Fibroblast of gingiva (primary cell): ENCODE measurements at places on chromosomes 11 and 22.

DNA sequence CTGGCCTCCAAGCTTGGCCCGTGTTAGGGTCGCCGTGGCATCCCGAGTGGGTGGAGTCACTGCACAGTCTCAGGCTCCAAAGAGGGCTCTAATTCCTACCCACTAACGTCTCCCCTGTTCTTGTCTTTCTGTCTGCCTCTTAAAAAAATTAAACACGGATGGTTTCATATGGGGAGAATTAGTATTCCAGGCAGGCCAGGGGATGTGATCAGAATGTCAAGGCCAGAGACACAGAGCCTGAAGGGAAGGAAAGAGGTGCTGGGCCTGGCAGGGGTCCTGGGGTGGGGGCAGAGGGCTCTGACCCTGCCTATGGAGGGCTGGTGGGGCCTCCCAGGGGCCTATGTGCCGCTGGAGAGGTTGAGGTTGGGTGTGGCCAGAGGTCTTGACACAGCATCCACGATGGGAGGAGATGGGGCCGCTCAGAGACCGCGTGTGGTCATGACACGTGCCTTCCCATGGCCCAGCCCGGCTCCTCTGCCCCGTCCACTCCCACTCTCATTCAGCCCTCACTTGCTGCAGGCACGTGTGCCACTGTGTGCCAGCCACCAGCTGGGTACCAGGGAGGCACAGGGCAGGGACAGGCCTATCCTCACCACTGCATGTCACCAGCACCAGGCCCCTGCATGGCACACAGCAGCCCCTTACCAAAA lies 56.5 kb downstream of the FLRT1 start:
- DNase-seq, result no peak

DNA sequence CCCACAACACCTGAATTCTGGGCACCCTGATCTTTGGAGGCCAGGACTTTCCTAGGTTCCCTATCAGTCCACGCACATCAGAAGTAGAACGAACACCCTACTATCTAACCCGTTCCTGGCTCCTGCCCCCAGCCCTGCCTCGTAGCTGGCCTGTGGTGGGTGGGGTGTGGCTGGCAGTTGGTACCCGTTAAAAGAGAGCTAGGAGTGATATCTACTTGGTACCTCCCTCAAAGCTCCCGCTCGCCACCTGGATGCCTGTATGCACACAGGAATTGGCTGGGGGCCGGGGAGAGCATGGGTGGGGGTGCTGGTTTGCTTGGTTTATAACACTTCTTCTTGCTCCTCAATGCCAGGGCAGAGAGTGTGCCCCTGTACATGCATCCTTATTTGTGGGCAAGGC lies 14.0 kb upstream of the NECTIN1 start:
- no peak for DNase-seq

DNA sequence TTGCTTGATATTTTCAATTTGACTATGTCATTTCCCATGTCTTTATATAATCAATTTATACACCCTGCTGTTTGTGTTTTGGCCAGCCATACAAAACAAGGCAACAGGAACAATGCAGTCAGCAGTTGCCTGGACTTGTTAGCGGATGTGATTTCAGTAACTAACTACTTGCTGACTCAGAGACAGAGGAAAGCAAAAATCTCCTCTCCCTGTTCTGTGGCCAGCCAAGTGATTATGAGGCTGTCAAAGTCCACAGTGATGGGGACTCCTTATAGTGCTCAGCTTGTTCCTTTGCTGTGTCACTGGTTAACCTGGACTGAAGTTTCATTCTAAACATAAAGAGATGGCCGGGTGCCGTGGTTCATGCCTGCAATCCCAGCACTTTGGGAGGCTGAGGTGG lies 32.6 kb upstream of the APLP2 start:
- peak; percentile 43 for DNase-seq

DNA sequence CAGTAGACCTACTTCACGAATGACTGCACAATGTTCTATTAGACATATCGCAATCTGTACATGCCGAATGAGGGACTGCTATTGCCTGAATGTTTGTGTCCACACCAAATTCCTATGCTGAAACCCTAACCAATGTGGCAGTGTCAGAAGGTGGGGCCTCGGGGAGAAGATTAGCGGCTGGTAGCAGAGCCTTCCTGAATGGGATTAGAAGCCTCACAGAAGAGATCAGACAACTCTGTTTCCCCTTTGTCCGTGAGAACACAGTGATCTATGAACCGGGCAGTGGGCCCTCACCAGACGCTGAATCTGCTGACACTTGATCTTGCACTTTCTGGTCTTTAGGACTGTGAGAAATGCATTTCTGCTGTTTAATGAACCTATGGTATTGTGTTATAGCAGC lies 33.1 kb downstream of the LRFN4 start:
- DNase-seq, result peak; percentile 68

DNA sequence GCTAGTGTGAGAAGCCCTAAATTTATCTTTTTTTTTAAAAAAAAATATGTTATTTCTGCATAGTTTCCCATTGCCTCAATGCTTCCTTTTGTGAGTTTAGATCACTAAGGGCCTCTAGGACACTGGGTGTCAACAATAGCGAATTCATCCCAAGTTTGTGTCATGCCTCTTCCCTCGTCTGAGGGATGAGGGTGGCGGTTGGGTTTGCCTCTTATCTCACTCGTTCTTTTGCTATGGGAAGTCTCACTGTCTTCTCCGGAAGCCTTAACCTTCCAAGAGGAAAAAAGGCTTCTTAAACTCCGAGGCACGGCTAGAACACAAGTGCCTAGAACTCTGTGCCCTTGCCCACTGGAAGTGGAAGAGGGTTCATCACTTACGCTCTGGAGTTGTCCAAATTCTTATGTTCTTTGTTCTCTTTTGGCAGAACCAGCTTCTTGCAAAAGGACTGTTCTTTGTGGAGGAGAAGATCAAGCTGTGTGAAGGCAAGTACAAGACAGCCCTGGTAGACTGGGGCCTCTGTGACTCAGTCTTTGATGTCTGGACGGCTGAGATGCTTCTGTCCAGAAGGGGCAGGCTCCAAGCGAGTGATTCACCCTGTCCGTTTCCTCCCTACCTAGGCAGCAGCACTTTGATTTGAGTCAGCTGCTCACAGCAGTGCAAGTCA lies 78.5 kb downstream of the TRAF6 start:
- DNase-seq, result peak; percentile 86

DNA sequence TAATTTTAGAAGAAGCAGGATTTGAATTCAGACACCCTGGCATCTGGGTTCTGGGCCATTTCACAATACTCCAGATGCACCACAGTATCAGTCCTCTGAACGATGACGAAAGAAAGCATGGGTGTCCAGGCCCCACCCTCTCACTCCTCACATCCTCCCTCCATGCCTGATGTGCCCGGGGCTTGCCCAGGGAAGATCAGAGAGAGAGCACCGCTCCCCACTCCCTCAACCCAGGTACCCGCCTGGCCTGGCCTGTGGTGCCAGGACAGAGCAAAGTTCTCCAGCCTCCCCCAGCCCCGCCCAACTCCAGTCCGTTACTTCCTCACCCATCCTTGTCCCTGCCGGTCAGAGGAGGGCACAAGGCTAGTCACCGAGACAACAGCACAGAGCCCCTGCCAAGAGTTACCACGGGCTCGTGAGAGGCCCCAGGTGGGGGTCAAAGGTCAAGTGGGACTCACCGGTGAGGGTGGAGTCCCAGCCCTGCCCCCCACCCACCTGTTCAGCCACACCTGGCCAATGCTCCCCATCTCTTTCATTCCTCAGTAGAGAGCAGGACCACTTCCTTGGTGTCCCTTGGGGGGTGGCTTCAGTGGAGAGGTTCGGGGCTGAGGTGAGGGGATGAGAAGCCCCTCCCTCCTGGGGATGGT lies 8.1 kb downstream of the BCL9L start:
- peak; percentile 96 for DNase-seq

DNA sequence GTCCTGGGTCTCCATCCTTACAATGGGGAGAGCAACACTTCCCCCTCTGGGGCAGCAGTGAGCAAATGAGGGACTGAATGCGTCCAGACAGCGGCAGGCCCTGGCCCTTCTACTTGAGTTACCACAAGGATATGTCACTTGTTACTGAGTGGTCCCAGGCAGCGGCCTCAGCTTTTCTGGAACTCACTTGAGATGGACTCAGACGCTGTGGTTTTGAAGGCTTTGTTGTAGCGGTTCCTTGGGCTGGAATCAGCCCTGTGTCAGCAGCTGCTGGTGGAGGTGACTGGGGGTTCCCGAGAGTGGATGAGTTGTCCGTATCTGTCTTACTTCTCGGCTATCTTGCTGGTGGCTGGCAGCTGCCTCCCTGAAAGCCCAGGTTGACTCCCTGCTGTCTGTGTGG lies 77.0 kb downstream of the MICAL2 start:
- DNase-seq, result no peak

- no peak for DNase-seq
These were observed 11.2 kb downstream of the TOM1 start for GRCh38 chr22:35310556-35311550.

GRCh38 chr11:2140411-2141400 lies 1.5 kb upstream of the IGF2 start:
- DNase-seq, result no peak

GRCh38 chr11:114082767-114083181 lies 23.3 kb downstream of the ZBTB16 start:
- no peak for DNase-seq

DNA sequence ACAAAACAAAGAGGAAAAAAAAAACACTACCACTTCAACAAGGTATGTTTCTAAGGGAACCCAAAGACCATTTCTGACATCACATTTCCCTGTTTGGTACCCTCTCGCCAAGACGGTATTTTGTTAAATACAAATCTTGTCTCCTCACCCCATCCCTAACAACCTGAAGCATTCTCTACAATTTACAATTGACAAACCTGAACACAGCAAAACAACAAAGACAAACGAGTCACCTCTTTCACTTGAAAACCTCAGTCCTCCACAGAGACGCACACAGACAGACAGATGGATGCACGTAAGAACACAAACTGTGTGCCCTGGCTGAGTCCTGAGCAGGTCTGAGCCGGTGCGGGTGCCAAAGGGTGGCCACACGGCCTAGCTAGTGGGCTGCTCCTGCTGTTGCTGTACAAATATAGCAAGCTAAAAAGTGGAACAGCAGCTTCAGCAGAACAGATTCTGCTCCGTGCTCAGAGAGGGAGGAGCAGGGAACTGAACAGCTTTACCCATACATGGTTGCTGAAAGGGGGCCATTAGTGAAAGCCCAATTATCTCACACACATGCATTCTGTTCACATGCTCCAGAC lies 28.5 kb downstream of the CELF1 start:
- DNase-seq, result no peak

DNA sequence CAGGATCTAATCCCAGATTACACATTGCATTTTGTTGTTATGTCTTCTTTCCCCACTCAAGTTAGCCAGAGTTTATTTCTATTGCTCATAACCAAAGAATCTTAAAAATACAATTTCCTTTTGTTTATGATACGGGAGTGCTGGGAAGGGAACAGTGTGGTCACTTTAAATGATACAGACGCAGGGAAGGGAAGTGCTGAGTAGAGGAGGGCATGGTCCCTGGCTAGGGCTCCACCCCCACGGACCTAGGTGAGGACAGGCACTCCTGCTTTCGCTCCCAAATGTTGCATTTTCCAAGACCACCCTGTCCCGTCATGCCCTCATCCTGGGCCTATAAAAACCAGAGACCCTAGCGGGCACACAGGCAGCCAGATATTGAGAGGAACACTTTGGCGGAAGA lies 30.6 kb upstream of the NARS2 start:
- no peak for DNase-seq

DNA sequence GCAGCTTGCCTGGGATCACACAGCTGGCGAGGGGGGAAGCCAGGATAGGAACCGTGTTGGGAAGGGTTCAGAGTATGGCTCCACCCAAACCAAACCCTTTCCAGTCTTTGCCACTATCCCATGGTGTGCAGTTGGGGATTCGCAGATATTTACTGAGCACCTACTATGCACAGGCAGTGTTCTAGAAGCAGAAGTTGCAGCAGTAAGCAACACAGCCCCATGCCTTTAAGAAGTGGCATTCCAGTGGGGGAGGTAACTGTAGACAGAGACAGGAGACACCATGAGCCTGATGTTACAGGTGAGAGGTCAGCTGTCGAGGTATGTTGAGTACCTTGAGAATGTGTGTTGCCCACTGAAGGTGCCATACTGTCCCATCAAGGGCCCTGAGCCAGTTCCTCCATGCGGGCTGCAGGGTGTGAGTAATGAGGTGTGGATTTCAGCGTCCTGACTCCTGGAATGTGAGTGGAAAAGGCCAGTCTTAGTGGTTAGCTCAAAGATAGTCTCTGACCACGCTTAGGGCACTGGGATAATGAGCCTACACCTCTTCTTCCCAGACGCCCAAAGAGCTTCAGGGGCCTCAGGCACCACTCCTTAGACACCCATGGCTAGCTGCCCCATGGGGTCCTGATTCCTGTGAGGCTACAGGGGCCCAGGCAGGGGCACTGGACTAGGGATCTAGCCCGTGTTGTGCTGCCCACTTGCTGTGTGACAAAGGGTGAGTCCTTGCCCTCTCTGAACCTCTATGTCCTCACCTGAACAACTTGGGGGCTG lies 71.8 kb upstream of the TP53I11 start:
- DNase-seq, result peak; percentile 8

DNA sequence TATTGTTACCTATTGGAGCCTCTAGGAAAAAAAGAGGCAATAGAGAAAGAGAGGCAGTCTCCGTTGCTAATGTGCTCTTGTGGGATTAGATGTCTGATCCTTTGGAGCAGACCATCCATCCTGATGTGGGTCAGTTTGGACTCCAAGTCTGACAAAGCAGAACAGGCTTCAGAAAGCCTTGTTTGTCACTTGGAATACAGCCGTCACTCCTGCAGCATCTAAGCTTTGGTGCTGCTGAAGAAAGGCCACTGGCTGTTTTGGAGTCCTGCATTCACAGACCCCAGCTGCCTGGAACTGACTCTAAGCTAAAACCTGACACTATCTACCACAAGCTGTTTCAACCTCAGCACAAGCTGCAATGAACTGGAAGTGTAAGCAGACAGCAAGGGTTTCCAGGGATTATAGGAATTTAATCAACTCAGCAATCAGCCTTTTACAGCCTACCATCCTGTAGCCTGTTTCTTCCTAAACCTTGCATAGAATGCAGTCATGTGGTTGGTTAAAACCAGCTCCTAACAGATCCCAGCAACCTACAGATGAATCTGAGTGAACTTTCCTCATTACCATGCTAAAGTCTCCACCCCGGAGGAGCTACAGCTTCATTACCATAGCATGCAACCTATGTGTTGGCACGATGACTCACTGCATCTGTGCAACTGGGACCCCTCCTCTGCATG lies 3.7 kb upstream of the PLAAT4 start:
- no peak for DNase-seq

DNA sequence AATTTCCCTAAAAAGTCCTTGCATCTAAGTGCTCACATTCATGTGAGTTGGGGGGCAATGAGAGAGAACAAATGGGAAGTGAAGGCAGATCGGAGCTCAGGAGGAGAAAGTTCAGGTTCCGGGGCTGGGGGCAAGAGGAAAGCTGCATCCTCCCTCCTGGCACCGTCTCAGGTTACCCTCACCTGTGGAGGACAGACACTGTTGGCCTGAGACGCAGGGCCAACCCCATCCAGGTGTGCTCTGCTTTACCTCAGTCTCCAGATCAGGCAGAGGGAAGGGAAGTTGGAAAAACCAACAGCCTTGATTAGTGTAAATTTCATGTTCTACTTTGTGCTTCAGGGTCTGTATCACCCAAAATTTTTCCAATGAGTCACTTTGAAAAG lies 146.9 kb downstream of the TRIM29 start:
- DNase-seq, result no peak

- DNase-seq, result no peak
These were observed 1.5 kb downstream of the MS4A8 start for GRCh38 chr11:60700689-60701468.

- no peak for DNase-seq
These were observed 20.7 kb downstream of the SYT9 start for GRCh38 chr11:7272373-7272772.
